ENCODE measurements at places on chromosomes 4 and X.

GRCh38 chr4:53618321-53618720, 27.0 kb upstream of the LNX1 start:
- no peak for DNase-seq

DNA sequence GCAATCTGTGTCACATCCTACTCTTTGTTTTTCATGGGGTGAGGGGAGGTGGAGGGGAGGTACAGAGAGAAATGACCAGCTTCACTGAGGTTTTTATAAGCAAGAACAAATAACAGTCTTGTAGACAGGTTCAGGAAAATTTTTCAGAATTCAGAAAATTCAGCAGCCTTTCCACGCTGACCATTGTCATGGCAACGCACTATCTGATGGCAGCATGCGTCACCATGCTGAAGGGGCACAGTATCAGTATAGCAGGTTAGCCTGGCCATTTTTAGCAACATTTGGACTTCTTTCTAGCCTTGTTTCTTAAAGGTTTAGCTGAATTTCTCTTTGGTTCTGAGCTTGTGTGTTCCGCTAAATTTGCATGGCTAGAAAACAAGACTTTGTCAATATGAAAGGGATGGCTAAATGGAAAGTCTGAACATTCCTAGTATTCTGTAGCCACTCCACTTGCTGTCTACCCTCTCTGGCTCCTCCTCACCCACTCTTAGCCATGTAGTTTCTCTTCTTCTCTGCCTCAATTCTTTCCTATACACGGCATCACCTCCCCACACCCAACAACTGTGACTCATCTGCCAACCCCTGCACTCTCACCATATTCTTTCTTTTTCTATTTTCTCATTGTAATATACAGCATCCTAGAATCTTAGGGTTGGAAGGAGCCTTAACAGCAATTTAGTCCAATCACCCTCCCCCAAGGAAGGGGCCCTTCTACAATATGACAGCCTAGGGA, 42.7 kb upstream of the CITED1 start:
- DNase-seq, result no peak

DNA sequence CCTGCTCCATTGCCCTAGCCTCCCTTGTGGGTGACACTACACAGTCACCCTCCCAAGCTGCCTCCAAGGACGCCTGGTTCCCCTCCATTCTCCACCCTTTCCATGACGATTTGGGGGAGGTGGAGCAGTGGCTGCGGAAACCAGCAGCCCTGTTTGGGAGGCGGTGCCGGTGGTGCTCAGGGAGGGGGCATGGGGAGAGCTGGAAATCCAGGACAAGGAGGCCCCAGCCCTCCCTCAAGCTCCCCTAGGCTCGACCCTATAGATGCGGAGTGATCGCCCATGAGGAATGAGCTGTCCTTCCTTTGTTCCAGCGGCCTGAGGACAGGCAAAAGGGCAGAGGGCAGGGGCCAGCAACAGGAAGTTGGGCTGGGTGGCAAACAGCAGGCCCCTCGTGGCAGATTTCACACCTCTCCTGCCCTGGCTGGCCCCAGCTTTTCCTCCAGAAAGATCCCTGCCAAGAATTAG, 3.6 kb upstream of the RENBP start:
- DNase-seq, result no peak

DNA sequence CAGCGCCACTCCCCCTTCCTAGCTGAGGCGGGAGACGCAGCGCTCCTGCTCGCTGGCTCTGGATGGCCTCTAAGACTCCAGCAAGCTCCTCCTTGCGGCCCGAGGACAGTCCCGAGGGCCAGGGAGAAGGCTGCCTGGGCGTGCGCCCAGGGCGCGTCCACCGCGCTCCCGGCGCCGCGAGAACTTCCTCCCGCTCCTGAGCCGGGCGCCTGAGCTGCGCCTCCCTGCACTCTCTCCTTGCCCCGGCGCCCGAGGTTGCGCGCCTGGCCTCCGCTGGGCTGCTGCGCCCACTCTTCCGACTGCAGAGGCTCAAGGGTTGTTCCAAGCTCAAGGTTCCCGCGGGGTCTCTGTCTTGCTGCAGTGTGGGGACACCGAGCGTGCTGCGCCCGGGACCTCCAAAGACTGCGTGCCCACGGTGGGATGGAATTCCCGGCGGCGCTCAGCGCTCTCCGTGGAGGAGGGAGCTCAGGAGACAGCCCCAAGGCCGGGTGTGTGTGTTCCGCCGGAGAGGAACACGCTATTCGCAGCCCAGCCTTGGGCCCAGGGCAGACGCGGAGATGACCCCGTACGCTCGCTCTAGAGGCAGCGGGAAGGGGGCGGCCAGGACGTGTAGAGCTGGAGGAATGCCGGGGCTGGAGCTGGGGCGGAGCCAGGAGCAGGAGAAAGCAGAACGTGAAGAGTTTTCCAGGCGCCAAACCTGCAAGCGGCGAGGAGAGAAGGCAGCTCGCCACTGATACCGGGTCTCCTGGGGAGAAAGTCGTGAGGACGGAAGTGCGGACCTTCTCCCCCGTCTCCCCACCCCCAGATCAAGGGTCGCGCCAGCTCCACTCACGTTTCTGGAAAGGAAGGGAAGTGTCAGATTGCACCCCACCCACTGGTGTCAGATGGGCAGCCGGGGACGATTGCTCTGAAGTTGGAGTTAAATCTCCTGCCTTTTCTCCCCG, at the start of gene ARHGAP6:
Gene ARHGAP6 (minus strand): TSS at position 753 of the 944 bp plus-strand sequence. CDS start 1,092 bp downstream, outside the sequence.
- no peak for DNase-seq

GRCh38 chrX:118502161-118502789, 6.7 kb downstream of the DOCK11 start:
- DNase-seq, result no peak

DNA sequence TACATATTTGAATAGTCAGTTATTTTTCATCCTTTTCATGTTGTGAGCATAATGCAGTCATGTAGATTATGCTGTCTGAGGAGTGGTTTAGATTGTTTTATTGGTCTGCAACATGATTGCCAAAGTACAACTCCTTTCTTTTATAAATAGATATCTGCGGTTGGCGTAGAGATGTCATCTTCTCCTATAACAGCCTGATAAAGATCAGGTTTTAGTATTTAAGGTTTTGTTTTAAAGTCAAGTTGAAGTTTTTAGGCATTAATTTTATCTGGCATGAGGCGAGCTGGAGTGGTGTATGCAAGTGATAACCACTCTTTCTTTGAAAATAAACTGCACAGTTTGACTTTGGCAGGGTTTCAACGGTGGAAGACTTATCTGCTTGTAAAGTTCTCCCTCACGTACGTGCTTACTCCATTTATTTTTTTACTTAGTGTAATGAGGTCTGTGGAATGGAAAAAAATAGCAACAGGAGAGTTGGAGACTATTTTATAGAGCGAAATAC, 126.3 kb downstream of the FBXO8 start:
- no peak for DNase-seq

GRCh38 chr4:91914176-91914804, 389.5 kb upstream of the GRID2 start:
- DNase-seq, result no peak

All from stimulated activated CD4-positive, alpha-beta T cell treated with anti-CD3 and anti-CD28 coated beads, TNF-alpha, amount 100 ng/mL, for 24 hours (primary cell).